GM23248 (cell line): ENCODE measurements at places on chromosomes 4 and X. TPM values are rescaled to one million over a fixed set of nuclear protein-coding genes. Genes with fewer than 3 reads are reported as not detected.
A peak's percentile ranks its signal among the peaks of the same experiment; 100 is the strongest.

The FGF13 gene
- 4.6 and 9.0 TPM in 2 replicates for total RNA-seq

The F11 gene
- not detected in 2 replicates for total RNA-seq

The TMPRSS11B gene
- not detected in 2 replicates for total RNA-seq

The MYOZ2 gene
- 0.22 TPM in 1 of 2 replicates, not detected in the other for total RNA-seq

- H3K4me1 ChIP-seq = peaks cover 21% of the 10 kb centered on the region
- no peak for DNase-seq
- no peak overlapping the region for H3K4me3 ChIP-seq
These were observed 48.6 kb upstream of the HGFAC start for GRCh38 chr4:3393171-3393570.

The RASL11B gene
- total RNA-seq = not detected in 2 replicates

- no peaks in the 10 kb centered on the region for H3K36me3 ChIP-seq
- H3K27ac ChIP-seq = peak overlapping the region; percentile 60; the same call in 1 of the 2 replicates
- peak; percentile 16 for DNase-seq
- no peak overlapping the region for H3K4me3 ChIP-seq
These were observed 31.5 kb downstream of the GRIA3 start for GRCh38 chrX:123215397-123216089.

The FGF5 gene
- total RNA-seq = 13.4 and 15.5 TPM in 2 replicates

DNA sequence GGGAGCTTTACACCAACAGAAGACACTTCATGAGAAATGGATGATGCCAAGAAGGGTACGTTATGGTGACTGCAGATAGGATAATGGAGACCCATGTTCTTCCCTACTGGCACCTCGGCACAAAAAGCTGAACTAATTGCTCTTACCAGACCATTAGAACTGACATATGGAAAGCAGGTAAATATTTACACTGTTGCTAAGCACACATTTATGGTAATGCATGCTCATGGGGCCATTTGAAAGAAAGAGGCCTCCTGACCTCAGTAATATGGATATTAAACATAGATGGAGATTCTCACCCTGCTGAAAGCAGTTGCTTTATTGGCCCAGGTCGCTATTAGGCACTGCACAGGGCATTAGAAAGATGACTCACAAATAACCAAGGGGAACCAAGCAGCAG is 1759.6 kb downstream of the C4orf33 start:
- H3K27ac ChIP-seq = no peak overlapping the region
- DNase-seq = no peak
- H3K27me3 ChIP-seq = no peaks in the 10 kb centered on the region
- H3K4me3 ChIP-seq = no peak overlapping the region
- H3K4me1 ChIP-seq = no peaks in the 10 kb centered on the region
- no peaks in the 10 kb centered on the region for H3K36me3 ChIP-seq

- no peak overlapping the region for H3K4me3 ChIP-seq
- no peaks in the 10 kb centered on the region for H3K27me3 ChIP-seq
- DNase-seq = no peak
- H3K27ac ChIP-seq = no peak overlapping the region
These were observed 138.7 kb downstream of the INPP4B start for GRCh38 chr4:142707401-142707800.

- H3K27ac ChIP-seq = no peak overlapping the region
- DNase-seq = no peak
- no peaks in the 10 kb centered on the region for H3K4me1 ChIP-seq
- H3K4me3 ChIP-seq = no peak overlapping the region
These were observed 86.9 kb upstream of the MAGEB16 start for GRCh38 chrX:35711281-35711680.

- no peaks in the 10 kb centered on the region for H3K4me1 ChIP-seq
- H3K27me3 ChIP-seq = no peaks in the 10 kb centered on the region
- no peak overlapping the region for H3K27ac ChIP-seq
- no peaks in the 10 kb centered on the region for H3K36me3 ChIP-seq
- DNase-seq = no peak
These were observed 8.9 kb downstream of the CFAP99 start for GRCh38 chr4:2427383-2428334.

The TMEM271 gene
- not detected in 2 replicates for total RNA-seq

The HS6ST2 gene
- total RNA-seq = not detected in 2 replicates

DNA sequence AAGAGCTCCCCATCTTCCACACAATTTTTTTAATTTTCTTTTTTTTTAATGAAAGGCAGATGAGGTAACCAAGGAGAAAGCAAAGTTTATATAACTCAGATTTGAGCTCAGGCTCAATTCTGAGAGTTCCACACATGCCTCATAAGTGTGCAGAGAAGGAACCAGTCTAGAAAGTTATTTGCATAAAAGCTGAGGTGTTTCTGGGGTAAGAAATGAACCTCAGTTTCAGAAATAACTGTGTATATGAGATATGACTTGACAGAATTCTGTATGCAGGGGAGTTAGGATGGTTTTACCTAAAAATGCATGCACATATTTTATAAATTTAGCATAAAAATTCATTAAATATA is 51.3 kb downstream of the DTHD1 start:
- no peaks in the 10 kb centered on the region for H3K4me1 ChIP-seq
- H3K27me3 ChIP-seq = no peaks in the 10 kb centered on the region
- no peak overlapping the region for H3K27ac ChIP-seq
- no peaks in the 10 kb centered on the region for H3K36me3 ChIP-seq

DNA sequence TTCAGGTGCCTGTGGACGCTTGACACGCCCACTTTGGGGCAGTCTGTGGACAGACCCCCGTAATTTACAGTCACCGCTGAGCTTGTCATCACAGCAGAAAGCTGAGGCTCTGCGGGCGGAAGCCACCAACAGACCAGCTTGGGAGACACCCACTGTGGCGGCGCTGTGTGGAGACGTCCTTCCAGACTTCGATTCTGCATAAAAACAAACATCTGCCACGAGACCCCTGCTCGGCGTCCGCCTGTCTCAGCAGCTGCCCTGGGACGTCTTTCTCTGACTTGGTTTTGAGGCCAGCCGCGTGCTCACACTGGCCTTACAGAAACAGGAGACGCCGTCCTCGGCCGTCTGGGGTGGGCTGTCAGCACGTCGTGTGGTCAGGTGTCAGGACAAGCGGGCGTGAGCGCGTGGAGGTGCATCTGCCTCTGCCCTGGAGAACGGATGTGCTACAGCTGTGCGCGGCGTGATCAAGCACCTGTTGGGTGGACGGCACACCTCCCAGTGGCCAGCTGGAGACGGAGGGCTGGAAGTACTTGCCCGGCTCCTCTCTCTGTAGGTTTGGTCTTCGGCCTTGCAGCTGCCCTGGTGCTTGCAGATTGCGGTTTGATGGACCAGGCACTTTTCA is 37.5 kb downstream of the PIGG start:
- no peaks in the 10 kb centered on the region for H3K4me1 ChIP-seq
- no peak overlapping the region for H3K27ac ChIP-seq
- peaks cover 4% of the 10 kb centered on the region; the same call in 1 of the 2 replicates for H3K36me3 ChIP-seq

The MAGEE1 gene
- 0.86 and 1.1 TPM in 2 replicates for total RNA-seq

DNA sequence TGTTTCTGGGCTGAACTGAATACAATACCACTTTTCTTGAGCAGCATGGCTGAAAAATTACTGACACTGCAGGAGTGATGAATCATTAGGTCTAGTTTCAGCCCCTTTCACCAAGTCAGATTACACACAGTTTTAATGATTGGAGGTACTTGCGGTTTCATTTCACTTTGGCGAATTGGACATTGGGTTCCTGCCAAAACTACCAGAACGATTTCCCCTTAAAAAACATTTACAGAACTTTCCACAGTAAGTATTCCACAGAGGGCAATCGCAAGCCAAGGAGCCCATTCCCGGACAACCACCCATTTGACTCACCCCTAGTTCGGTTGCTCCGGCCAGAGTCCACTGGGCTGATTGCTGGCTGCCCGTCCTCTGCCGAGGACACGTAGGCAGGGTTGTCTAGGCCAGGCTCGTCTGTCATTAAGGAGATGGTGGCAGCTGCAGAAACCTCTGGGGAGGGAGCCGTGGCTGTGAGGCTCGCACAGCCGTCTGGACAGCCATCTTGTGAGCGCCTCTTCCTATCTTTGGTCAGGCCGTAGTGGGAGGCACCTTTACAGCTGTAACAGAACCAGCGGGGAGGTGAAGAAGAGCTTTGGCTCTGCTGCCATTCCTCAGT is 83.5 kb downstream of the LNX1 start:
- H3K27me3 ChIP-seq = no peaks in the 10 kb centered on the region
- peak; percentile 9 for DNase-seq
- peaks cover 10% of the 10 kb centered on the region for H3K4me1 ChIP-seq
- no peak overlapping the region for H3K4me3 ChIP-seq
- H3K36me3 ChIP-seq = no peaks in the 10 kb centered on the region

DNA sequence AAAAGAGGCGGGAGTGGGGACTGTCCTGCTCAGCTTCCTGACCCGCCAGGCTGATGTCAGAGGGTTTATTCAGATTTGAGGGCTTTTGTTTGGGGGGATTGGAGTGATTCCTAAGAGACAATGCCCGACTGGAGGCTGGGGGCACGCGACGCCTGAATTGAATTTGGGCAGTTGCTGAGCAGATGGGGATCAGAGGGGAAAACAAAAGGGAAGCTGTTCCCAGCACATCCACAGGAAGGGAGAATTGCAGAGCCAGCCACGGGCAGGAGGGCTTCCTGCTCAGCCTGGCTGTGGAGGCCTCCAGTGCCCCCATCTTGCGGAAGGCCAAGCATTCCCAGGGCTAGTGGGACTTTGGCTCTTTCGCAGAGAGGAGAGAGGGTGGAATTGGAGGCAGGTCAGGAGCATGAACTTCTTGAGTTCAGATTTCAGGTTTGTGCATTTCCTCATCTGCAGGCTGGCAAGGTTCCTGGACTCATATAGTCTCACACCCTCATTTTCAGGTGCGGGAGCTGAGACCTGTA is 162.8 kb downstream of the NHS start:
- no peak overlapping the region for H3K27ac ChIP-seq
- no peak for DNase-seq
- H3K4me3 ChIP-seq = no peak overlapping the region
- H3K4me1 ChIP-seq = no peaks in the 10 kb centered on the region
- H3K27me3 ChIP-seq = no peaks in the 10 kb centered on the region

- H3K27me3 ChIP-seq = no peaks in the 10 kb centered on the region
- no peak overlapping the region for H3K27ac ChIP-seq
- no peak overlapping the region for H3K4me3 ChIP-seq
- H3K36me3 ChIP-seq = no peaks in the 10 kb centered on the region
These were observed 63.5 kb upstream of the ARHGAP36 start for GRCh38 chrX:130994671-130995070.

The MAOB gene
- not detected in 2 replicates for total RNA-seq

The MAGEA2B gene
- total RNA-seq = not detected in 2 replicates

- H3K4me3 ChIP-seq = no peak overlapping the region
- H3K36me3 ChIP-seq = no peaks in the 10 kb centered on the region
- H3K27ac ChIP-seq = no peak overlapping the region
- H3K27me3 ChIP-seq = no peaks in the 10 kb centered on the region
- DNase-seq = no peak
These were observed 152.6 kb downstream of the VCX3A start for GRCh38 chrX:6382284-6382683.

DNA sequence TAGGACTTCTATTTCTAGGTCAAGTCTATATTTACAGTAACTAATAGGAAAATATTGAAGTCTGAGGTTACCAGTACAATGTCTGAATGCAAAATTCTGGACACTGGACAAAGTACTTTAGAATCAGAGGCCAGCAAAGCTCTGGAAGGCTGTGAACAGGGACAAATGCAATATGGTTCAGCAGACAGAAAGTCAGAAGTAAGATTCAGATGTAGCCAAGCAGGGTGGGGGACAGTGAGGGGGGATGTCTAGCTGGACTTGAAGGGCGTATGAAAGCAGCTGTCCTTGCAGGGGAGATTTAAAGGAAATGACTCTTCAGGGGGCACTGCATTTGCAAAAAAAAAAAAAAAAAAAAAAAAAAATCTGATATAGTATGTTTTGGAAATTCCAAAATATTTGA is 2.9 kb downstream of the SORBS2 start:
- H3K4me1 ChIP-seq = no peaks in the 10 kb centered on the region
- no peak overlapping the region for H3K4me3 ChIP-seq
- H3K36me3 ChIP-seq = no peaks in the 10 kb centered on the region
- DNase-seq = no peak
- no peak overlapping the region for H3K27ac ChIP-seq
- H3K27me3 ChIP-seq = peaks cover 9% of the 10 kb centered on the region; the same call in 1 of the 2 replicates

GRCh38 chr4:23290656-23291055 is 597.9 kb downstream of the GBA3 start:
- H3K27ac ChIP-seq = no peak overlapping the region
- H3K27me3 ChIP-seq = no peaks in the 10 kb centered on the region
- no peaks in the 10 kb centered on the region for H3K4me1 ChIP-seq
- no peak for DNase-seq
- no peaks in the 10 kb centered on the region for H3K36me3 ChIP-seq

DNA sequence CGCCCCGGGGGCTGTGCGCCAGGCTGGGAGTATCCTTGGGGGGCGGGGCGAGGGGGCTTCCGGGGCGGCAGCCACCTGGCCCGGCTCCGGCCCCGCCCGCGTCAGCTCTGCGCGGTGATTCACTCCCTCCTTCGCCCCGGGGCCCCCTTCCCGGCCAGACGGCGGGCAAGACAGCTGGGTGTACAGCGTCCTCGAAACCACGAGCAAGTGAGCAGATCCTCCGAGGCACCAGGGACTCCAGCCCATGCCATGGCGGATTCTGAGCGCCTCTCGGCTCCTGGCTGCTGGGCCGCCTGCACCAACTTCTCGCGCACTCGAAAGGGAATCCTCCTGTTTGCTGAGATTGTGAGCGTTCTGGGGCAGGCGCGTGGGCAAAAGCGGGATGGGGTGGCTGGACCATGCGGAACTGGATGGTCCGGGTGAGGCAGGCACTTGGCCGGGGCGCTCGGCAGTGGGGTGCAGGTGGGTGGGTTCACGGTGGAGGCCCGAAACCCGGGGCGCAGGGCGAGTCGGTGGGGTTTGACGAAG is at the start of gene PLP2:
PLP2 (plus strand) TSS at position 147 of the 528 bp plus-strand sequence; CDS start at position 250, 103 bp downstream.
- H3K27ac ChIP-seq = peak within 1 kb of the TSS; percentile 79
- H3K27me3 ChIP-seq = no peaks in the 10 kb centered on the region
- DNase-seq = peak; percentile 79
- no peaks in the 10 kb centered on the region for H3K36me3 ChIP-seq

DNA sequence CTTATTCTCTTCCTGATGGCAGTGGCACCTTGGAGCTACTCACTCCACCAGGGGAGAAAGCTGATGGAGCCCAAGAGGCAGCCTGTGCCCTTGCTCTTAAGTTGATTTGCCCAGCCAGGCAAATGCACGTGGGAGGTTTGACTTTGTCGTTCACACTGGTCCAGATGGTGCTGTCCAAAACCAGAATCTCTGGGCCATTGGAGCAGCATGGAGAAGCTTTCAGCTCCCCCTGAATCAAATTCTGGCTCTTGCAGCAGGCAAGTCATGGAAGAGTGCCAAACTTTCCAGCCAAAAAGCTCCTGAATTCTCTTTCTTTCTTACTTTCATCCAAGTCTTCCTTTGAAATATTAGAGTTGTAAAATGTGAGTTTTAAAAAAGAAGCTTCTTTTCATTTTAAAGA is 970.4 kb downstream of the RPA4 start:
- DNase-seq = no peak
- H3K4me3 ChIP-seq = no peak overlapping the region
- no peak overlapping the region for H3K27ac ChIP-seq
- H3K4me1 ChIP-seq = no peaks in the 10 kb centered on the region
- no peaks in the 10 kb centered on the region for H3K27me3 ChIP-seq

DNA sequence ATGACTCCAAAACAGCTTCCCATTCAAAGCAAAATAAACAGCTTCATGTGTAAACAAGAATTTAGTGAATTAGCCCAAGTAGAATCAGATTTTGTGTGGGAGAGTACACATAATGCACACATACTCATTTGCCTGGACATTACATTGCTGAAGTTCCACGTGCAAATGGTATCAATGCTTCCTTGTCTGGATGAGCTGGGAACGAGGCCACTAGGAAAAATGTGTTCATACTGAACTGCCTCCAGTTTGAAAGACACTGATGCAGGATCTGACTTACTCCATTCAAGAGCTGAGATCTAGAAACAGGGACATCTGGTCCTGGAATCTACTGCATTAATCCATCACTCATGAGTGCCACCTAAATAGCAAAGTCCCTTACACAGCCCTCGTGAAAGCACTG is 228.0 kb downstream of the APBB2 start:
- no peaks in the 10 kb centered on the region for H3K27me3 ChIP-seq
- H3K27ac ChIP-seq = no peak overlapping the region
- peak; percentile 22 for DNase-seq
- H3K36me3 ChIP-seq = no peaks in the 10 kb centered on the region
- peaks cover 29% of the 10 kb centered on the region for H3K4me1 ChIP-seq
